ENCODE measurements at places on chromosomes 3 and 15.

- DNase-seq = no peak
Measured at GRCh38 chr15:35755237-35755802, 209.4 kb upstream of the DPH6 start.

DNA sequence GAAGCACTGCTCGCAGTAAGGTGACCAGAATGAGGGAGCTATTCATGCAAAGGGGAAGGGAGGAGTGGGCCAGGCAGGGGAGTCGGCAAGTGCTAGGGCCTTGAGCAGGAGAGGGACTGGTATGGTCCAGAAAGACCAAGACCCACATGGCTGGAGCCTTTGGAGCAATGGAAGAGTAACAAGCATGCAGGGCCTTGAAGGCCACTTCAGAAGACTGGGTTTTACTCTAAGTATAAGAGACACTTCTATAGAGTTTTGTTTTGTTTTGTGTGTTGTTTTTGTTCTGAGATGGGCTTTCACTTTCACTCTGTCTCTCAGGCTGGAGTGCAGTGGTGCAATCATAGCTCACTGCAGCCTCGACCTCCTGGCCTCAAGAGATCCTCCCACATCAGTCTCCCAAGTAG lies 42.0 kb downstream of the BFSP2 start:
- no peak for DNase-seq

GRCh38 chr15:97561529-97561928 lies 399.0 kb upstream of the ARRDC4 start:
- no peak for DNase-seq

GRCh38 chr3:46661776-46662766 lies 31.4 kb downstream of the ALS2CL start:
- DNase-seq = peak; percentile 48

DNA sequence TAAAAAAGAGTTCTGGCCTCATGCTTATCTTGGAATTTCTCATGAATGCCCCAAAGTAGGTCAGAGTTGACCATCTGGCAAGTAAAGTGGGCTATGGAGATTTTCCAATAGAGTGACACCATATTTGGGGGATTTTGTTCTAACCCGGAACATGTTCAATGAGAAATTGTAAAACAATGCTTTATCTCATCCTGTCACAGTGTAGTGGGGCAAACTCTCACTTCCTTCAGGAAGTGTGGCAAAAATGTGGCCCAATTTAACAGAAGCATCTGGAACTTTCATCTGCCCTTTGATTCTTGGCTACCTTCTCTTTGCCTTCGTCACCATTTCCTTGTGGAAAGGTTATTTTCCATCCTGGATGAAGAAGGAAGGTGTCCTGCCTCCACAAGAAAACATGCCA lies 70.8 kb downstream of the ADAMTS9 start:
- no peak for DNase-seq

GRCh38 chr15:72859017-72859756 lies 75.6 kb upstream of the ADPGK start:
- DNase-seq = no peak

DNA sequence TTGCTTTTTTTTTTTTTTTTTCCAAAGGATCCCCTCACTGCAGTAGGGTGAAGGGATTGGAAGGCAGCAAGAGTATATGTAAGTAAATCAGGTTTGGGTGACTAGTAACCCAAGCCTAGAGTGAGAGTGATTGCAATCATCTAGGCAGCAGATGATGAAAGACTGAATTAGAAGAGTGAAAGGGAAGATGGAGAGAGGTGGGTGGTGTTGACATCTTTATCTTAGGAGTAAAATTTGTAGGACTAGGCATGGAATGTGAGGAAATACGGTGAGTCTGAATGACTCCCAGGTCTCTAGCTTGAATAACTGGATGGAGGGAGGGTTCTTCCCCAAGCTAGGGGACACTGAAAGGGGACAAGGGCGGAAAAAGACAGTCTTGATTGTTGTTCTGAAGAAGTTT lies 63.4 kb downstream of the TPRG1 start:
- DNase-seq = no peak

DNA sequence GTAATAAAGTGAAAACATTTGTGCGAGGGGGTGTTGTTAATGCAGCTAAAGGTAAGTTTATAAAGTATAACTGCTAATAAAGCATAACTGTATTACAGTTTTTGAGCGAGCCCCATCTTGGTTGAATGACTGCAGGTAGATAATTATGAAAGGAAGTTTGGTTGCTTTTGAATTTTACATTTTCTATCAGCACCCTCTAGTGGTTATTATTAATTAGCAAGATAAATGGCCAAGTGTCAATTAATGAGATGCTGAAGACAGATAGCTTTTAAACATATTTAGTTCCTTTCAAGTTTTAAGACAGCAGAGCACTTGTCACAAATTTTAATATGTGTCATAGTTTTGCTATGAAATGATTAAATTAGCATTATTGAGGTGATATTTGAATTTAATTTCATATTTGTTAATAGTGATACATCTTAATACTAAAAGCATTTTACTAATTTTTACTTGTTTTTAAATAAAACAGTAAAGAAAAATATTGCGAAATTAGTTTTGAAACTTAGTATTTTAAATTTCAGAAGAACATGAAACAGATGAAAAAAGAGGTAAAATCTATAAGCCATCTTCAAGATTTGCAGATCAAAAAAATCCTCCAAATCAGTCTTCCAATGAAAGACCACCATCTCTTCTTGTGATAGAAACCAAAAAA lies 15.1 kb downstream of the U2SURP start:
- no peak for DNase-seq

- no peak for DNase-seq
Measured at GRCh38 chr3:187750513-187751123, 5.3 kb upstream of the BCL6 start.

- no peak for DNase-seq
Measured at GRCh38 chr3:171491361-171491760, 31.2 kb upstream of the TNIK start.

DNA sequence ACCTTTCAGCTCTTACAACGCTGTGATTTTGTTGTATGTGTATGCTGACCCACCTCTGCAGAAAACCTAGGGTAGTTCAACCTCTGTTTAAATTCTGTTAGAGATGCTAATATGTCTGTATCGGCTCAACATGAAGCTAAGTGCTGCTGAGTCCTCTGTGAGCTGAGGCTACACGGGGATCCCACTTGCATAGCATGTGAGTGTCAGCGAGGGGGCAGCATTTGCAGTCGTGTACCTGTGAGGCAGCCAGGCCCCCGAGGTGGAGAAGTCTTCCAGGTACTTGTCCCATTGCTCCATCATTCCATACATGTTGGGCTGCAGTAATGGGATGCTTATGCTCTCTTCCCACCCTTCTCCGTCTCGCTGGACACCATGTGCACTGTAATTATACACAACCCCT lies 3.7 kb downstream of the MKRN2OS start:
- DNase-seq = peak; percentile 58

GRCh38 chr3:12559520-12559919 lies 2.6 kb downstream of the MKRN2 start:
- no peak for DNase-seq

- no peak for DNase-seq
Measured at GRCh38 chr3:78338405-78338804, 1298.5 kb downstream of the ROBO2 start.

DNA sequence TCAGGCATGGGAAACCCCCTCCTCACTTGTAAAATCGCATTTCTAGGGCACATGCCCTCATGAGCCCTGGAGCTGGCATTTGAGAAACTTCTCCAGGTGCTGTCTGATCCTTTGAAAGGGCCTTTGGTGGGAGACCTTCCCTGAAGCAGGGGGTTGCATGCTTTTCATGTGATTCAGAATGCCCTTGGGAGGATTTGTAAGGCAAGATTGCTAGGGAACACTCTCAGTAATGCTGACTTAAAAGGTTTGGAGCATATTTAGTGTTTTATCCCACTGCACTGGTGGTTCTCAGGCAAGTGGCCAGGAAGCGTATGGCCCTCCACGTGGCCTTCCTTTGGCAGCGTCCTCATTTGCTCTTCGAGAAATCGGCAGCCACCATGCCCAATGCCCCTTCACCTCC lies 164.1 kb downstream of the ARRDC4 start:
- DNase-seq = no peak

GRCh38 chr3:44874308-44874707 lies at the start of gene TGM4:
Gene TGM4, plus strand, starts transcription at chr3:44874608. Its CDS starts 71 bp downstream, at chr3:44874679.
- no peak for DNase-seq

DNA sequence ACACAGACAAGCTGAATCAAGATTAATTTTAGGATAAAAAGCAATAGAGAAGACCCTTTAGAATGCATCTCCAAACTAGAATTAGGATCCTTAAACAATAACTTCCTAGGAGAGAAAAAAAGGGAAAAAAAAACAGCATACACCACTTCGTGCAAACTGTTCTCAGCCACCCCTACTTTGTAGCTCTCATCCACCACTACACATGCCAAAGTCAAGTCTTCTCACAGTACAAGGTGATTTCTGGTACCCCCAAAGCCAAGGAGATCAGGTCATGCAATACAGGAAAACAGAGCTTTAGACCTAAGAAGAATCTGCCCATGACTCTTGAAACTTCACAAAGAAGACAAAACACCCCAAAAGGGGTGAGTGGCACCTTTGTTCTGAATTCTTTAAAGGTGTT lies 166.9 kb downstream of the SUCNR1 start:
- DNase-seq = no peak

DNA sequence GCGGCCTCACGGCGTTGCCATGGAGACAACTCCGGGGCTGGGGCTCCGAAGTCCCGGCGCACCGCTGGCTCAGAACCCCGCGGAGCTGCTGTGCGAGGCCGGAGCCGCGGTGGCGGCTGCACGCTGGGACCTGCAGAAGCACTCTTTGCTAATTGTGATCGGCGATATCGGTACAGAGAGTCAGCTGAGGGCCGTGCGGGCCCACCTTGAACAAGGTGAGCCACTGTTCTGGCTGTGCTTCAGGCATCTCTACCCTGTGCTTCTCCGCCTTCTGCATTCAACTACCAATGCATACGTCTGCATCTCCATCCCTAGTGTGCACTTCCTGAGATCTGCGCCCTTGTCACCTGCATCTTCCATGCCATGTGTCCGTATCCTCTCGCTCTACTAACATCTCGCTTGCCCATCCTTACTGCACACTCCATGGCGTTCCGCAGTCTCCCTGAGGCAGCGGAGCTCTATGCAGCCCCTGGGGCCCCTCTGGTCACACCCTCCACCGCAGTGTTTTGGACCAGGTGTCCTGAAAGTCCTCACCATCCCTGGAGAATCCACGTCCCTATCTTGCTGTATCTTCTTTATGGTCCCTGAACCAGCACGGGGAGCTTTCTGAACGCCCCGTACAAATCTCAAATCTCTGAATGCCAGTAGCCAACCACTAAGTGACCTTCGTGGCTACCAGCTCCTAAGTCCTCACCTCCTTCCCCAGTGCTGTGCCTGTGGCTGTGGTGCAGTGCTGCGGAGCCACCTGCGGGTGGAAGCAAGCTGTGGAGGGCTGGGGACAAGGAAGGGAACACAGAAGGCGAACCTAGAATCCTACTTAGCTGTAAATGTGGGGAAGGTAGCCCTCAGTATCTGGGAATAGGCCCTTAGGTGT lies 6.2 kb upstream of the MAP1A start:
- DNase-seq = no peak

DNA sequence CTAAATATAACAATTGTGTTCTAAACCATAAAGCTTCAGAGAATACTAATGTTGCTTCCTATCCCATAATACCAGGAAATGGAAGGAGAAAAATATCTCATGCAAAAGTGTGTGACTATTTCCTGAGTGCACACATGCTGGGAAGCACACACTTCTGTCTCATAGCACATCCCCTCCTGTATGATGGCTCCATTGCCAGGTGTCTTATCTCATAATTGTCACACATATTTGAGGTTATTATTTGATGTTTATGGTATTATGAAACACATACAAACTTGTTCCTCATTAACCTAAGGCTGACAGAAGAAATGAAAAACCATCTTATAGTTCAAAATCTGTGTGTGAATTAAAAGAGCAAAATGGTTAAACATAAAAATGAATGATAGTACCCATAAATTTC lies 65.4 kb downstream of the SERP1 start:
- DNase-seq = no peak

DNA sequence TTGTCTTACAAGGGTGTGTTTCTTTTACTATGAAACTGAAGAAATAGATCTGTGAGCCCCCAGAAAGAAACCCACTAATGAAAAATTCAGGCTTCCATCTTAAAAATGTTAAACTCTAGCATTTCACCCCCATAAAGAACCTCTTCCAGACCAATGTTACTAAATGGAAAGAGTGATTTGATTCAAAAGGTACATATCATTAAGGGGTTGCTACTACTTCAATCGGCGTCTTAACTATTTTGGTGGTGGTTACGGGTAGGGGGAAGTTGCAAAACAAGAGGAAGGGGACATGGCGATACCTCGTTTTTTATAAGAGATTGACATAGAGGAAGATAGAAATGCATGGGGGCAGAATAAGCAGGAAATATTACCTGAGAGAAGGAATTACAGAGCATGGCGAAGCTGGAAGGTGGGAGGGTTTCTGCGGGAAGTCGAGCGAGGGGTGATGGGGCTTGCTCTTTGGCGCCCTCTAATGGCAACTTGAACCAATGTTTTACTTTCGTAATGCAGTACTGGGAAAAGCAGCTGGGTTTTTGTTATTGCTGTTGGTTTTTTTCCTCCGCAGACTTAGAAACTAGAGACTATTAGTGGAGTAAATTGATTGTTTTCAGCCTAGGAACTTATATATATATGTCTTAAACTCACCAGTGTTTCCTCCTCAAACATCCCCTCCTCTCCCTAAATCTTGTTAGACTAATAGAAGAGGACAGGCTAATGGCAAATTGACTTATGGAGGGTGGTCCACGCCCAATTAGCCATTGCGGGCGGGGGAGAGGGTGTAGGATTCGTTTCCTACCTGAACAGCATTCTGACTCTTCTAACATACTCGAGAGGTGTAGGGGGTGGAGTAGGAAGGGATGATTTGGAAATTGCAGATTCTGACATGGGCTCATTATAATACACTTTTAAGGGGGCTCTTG lies 11.3 kb upstream of the SOX2 start:
- peak; percentile 67 for DNase-seq

- no peak for DNase-seq
Measured at GRCh38 chr3:176994393-176994792, 202.9 kb downstream of the TBL1XR1 start.

- no peak for DNase-seq
Measured at GRCh38 chr15:56298723-56299122, 55.0 kb upstream of the RFX7 start.

GRCh38 chr3:45964139-45964538 lies 20.9 kb downstream of the CXCR6 start:
- no peak for DNase-seq

GRCh38 chr15:44490622-44491021 lies 46.3 kb upstream of the EIF3J start:
- DNase-seq = no peak

- DNase-seq = no peak
Measured at GRCh38 chr15:39275066-39275465, 305.8 kb upstream of the THBS1 start.
